ENCODE measurements at places on chromosomes 11 and 22.

GRCh38 chr22:21076912-21077625 lies 31.3 kb downstream of the LRRC74B start:
- DNase-seq = no peak

DNA sequence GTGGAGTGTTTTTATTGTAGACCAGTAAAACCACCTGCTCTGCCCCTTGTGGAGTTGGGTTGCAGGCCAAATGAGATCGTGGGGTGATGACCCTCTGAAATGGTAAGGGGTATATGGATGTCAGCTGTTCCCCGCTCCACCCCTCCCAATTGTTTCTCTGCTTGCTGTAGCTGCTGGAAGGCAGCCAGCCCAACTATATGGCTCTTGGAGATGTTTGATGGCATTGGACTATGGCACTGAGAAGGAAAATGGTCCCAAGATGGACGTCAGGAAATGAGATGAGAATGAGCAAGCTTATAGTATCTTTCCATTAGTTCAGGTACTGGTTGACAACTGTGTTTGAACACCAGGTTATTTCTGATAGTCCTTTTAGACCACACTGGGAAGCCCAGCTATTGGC lies 94.8 kb upstream of the SORL1-AS1 start:
- DNase-seq = no peak

DNA sequence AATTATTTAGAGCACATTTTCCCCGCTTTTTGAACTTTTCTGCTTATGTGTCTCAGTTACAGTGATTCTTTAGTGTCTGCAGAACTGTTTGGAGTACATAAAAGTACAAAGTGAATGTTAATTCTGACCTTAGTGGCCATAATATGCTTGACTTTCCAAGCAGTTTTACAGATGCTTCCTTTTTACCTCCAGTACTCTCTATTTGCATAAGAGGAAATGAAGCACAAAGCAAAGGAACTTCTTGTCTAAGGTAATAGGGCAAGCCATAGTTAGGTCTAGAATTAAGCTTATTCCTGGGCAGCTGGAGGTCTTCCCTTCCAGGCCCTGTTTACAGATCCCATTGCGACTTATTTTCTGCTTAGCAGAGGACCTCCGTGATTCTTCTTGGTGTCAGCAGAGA lies 3.6 kb downstream of the GTPBP1 start:
- peak; percentile 31 for DNase-seq

DNA sequence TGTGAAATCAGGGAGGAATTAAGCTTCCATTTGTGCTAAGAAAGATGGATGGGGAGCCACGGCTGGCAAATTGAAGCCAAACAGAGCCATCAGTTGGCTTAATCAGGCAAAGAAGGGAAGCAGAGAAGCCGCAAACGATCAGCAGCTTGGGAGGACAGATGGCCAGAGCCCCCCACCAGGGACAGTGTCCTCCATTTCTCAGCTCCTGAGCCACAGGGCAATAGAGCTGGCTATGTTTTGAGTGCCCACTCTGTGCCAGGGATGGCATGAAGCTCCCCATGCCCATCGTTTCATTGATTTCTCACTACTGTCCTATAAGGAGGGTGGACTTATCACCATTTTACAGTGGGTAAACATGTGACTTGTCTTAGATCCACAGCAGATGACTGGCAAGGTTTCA lies 126.3 kb upstream of the ASPHD2 start:
- no peak for DNase-seq

DNA sequence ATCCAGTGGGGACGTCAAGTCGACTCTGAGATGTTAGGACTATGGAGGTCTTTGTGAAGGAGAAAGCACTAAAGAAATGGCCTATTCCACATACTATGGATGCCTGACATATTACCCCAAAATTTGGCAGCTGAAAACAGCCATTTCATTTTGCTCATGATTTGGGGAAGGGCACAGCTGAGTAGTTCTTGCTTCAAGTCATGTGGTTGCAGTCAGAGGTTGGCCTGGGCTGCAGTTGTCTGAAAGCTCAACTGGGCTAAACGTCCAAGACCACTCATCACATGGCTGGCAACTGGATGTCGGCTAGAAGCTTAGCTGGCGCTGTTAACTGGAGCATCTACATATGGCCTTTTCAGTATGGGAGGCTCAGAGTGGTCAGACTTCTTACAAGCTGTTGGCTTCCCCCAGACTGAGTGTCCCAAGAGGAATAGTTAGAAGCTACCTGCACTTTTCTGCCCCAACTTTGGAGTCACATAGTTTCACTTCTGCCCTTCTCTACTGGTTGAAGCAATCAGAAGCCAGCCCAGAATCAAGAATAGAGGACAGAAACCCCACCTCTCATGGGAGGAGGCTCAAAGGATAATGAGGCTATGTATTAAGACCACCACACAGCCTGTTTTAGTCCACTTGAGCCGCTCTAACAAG lies 14.1 kb downstream of the SLC35C1 start:
- no peak for DNase-seq

- peak; percentile 34 for DNase-seq
Measured at GRCh38 chr11:43576803-43577521, 103.6 kb upstream of the HSD17B12 start.

DNA sequence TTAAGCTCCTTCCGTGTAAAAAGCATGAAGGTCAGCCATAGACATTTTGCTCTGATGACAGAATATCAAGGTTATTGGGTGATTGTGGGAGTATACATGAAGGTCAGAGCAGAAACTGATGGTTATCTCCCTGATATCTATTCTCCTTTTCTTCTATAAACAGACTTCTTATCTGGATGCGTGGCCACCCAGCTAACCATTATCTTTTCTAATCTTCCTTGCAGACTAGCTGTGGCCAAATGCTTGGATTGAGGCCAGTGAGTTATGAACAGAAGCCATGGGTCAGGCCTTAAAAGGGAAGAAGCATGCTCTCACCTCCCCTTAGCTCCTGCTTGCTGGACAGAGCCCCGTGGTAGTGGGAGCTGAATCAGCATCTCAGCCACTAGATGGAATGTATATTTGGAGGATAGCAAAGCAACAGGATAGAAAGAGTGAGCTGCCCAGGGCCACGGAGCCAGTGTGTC lies 31.3 kb upstream of the LRRC55 start:
- no peak for DNase-seq

GRCh38 chr11:121603316-121603715 lies 150.5 kb upstream of the SORL1-AS1 start:
- no peak for DNase-seq

Measured in Kasumi-1 (cell line).